ENCODE measurements at places on chromosomes 3 and 15. TPM values are rescaled to one million over a fixed set of nuclear protein-coding genes. Genes with fewer than 3 reads are reported as not detected.

DNA sequence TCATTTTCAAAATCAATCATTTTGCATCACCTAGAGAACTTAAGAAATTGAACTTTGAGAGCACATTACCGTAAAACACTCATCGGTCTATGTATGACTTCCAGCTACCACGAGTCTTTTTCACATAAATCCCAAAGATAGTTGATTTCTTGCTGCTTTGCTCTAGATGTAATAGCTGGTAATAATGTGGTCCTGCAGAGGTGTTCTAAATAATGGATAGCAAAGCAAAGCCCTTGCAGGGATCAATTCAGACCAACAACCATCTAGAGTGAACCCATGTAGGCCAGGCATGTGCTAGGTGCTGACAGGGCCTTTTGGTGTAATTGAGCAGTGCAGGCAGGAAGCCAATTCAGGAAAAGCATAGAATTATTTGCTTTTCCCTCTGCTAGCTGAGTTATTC is 26.1 kb upstream of the C3orf80 start:
- no peak for ATAC-seq

DNA sequence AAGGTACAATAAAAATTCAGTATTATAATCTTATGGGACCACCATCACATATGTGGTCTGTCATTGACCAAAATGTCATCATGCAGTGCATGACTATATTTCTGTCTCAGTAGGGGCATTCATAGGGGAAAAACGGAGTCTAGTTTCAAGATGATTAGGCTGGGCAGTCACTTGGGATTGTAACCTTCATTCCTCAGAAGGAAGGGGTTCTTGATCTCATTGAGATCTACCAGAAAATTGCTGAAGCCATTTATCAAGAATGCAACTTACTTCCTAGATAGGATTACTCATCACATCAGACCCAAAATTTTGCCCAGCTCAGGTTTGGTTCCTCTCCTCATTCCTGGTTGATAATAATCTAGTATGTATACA is 37.3 kb downstream of the BTD start:
- no peak for ATAC-seq

Gene MRPL47
- 23.6 TPM for total RNA-seq

GRCh38 chr3:73070675-73071575 is 9.5 kb downstream of the EBLN2 start:
- no peak for ATAC-seq

Gene ALDH1A3
- 15.7 TPM for total RNA-seq

Gene ALDH1L1
- 4.5 TPM for total RNA-seq

DNA sequence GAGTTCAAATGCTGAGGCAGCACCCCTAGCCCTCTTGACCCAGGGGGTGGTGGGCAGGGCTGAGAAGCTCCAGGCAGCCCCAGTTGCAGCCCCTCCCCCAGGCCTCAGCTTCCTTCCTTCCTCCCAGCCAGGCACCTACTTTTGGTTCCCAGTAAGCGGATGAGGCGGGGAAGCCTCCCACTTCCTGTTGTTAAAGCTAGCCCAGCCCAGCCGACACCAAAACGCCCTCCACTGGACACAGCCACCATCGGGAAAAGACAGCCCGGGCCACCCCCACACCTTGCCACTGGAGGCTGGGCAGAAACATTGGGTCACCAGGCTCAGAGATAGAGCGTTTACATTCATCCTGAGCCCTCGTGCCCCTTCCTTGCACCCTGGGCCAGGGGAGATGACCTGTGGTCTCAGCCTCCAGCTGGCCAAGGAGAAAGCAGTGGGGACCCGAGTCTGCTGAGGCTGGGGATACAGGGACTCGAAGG is 3.5 kb downstream of the DUSP7 start:
- ATAC-seq: no peak
